ENCODE measurements at places on chromosomes 4 and X.
A peak's percentile ranks its signal among the peaks of the same experiment; 100 is the strongest.

- no peak for DNase-seq
Observed at GRCh38 chr4:38317041-38317674, 346.8 kb upstream of the KLF3 start.

- DNase-seq = no peak
Observed at GRCh38 chr4:103895876-103896465, 176.2 kb upstream of the TACR3 start.

DNA sequence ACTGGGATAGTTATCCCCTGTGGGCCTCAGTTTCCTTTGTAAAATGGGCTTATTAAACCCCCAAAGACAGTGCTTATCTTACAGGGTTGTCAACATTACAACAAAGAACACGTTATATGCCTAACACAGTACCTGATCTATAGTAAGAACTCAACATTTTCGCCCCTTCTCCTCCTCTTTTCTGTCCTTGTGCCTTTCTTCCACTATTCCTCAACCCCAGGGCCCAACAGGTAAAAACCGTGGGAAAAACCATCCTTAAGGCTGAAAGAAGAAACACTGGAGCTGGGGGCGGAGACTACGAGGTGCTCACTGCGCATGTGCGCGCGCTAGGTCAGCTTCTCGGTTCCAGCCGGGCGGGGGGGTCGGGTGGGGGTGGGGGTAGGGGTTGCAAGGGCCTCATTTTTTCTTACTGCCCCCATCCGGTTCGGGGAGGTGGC, 426 bp upstream of the XIAP start:
- peak; percentile 47 for DNase-seq

DNA sequence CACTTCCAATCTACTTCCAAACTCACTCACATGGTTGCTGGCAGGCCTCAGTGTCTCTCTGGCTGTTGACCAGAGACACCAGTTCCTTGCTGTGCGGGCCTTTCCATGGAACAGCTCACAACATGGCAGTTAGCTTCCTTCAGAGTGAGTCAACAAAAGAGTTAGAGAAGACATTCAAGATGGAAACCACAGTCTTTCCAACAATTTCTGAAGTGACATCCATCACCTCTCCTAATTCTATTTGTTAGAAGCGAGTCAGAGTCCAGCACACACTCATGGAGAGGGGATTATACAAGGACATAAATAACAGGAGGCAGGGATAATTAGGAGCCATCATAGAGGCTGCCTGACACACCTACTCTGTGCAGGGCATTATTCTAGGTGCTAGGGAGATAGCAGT, 62.5 kb upstream of the TMEM164 start:
- no peak for DNase-seq

GRCh38 chr4:87345139-87345538, 22.5 kb upstream of the HSD17B13 start:
- no peak for DNase-seq

GRCh38 chrX:69362856-69363255, 141.3 kb upstream of the NALF2 start:
- no peak for DNase-seq

DNA sequence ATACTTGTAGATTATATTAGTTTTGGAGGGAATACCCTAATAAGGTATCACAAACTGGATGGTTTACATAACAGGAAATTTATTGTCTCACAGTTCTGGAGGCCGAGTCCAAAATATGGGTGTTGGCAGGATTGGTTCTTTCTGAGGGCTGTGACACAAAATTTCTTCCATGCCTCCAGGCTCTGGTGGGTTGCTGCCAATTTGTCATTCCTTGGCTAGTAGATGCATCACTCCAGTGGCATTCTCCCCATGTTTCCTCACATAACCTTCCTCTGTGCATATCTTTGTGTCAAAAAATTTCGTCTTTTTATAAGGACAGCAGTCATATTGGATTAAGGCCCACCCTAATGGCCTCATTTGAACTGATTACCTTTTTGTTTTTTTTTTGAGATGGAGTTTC, 49.3 kb downstream of the APELA start:
- no peak for DNase-seq

DNA sequence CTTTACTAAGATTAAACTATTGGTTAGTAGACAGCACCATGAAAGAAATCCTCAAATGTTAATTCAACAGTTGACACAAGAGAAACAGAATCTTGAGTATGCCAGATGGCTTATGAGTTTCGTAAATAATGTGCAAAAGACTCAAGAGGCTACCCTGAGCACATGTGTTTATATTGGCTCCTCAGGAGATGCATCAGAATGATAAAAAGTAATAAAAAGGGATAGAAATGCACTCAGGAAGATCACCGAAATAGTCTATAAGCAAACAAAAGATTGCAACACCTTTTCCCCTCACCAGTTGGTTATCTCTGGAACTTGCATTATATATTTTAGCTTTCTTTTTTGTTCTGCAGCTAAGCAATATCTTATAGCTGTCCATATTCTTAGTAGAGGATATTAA, 84.4 kb downstream of the SCFD2 start:
- no peak for DNase-seq

DNA sequence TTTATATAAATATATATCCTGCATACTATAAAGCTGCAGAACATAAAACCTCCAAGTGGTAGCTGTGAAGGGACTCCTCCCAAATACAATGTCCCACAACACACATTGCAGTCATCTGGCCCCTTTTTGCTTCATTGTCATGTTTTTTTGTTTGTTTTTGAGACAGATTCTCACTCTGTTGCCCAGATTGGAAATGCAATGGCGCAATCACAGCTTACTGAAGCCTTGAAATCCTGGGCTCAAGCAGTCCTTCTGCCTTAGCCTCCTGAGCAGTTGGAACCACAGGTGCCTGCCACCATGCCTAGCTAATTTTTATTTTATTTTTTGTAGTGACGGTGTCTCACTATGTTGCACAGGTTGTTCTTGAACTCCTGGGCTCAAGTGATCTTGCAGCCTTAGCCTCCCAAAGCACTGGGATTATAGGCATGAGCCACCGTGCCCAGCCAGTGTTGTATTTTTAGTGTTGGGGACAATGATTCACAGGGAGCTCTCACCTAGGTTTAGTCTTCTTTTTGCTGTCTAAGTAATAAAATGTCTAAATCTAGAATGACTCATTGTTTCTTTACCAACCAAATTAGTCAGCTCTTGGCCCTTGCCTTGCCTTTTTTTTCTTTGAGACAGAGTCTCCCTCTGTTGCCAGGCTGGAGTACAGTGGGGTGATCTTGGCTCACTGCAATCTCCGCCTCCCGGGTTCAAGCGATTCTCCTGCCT, 24.0 kb upstream of the XIAP start:
- DNase-seq = no peak

DNA sequence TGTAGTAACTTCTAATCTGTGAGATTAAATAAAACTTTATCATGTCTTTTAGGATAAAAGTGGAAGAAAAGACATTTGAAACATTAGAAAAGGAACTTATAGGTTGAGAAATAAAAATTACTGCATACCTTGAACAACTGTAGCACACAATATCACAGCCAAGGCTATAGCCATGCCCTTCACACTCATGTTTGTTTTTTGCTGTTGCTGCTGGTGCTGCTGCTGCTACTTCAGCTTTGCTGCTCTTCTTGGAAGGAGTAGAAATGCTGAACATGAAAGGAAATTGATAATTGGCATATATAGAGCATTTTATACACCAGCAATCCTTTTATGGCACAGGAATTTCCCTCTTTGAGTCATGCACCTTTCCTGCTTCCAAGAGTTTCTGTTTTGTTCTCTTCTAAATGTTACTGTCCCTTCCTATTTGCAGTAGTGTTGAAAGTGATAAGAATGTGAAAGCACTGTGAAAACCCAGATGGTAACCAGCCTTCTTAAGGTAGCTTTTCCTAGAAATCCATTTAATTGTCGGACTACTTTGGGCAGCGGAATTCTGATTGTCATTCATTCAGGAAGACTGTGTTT, at the start of gene CXCL11:
Gene CXCL11 (minus strand): TSS at position 272 of the 582 bp plus-strand sequence. CDS start 83 bp downstream, at position 189.
- DNase-seq = no peak

- no peak for DNase-seq
Observed at GRCh38 chr4:77152421-77152820, 4.6 kb upstream of the CCNG2 start.

DNA sequence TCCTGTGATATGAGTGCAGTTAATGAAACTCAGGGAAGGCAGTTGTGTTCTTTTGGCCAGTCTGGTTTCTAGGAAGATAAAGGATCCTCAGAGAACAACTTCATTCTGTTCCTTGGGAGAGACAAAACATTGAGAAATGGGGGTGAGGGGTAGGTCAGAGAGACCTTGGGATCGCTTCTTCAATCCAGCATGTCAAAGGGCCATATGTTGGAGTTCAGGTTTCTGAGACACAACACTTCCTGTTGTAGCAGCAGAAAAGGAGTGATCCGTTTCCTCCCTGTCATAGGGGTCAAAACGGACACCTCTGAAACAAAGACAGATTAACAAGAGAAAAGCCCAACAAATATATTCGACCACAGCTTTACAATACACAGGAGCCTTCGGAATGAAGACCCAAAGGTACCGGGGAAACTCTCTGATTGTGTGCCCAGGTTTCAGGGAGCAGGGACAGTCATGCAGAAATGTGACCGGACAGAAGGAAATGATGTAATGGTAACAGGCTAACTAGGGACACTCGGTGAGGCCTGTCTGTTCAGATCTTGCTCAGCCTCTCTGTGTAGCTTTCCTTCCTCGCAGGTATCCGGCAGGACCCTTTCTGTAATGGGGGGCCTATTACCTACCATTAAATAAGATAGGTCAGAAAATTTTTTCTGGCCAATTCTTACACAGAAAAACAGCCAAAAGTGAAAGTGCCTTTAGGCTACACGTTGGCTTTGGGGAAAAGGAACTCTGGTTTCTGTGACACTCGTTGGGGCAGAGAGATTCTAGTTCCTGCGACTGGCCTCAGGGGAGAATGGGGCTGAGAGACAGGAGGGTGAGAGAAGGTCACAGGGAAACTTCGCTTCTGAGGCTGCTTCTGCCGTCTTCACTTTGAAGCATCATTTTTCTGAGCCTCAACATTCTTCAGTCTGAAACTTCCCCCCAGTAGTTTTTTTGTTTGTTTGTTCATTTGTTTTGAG, 103.3 kb upstream of the TLR3 start:
- DNase-seq = no peak

- DNase-seq = no peak
Observed at GRCh38 chr4:68655764-68656444, 14.5 kb downstream of the UGT2B15 start.

- DNase-seq = no peak
Observed at GRCh38 chr4:130424211-130424610, 1328.3 kb downstream of the C4orf33 start.
